ENCODE measurements at places on chromosomes 3 and 15. TPM values are rescaled to one million over a fixed set of nuclear protein-coding genes. Genes with fewer than 3 reads are reported as not detected.

Gene ADAMTS9
- 0.81 TPM for total RNA-seq

Gene CYP1A1
- 1.6 TPM for total RNA-seq

Gene BNC1
- 0.13 TPM for total RNA-seq

Gene CLPX
- total RNA-seq = 76.2 TPM

Gene AADACL2
- total RNA-seq = not detected

Gene TTC14
- 14.2 TPM for total RNA-seq

Gene PPP2R3A
- total RNA-seq = 1.5 TPM

Gene ALDH1A2
- total RNA-seq = 29.0 TPM

Gene P2RY13
- 1.3 TPM for total RNA-seq

Gene CHRM5
- not detected for total RNA-seq

Gene NUSAP1
- 3.3 TPM for total RNA-seq

Gene RTP4
- 1.9 TPM for total RNA-seq

Gene DNAH12
- total RNA-seq = 0.20 TPM

Gene CLDN16
- 1.2 TPM for total RNA-seq

Measured in left lobe of liver (tissue), 2 donors.